ENCODE measurements at places on chromosomes 5 and 9.

DNA sequence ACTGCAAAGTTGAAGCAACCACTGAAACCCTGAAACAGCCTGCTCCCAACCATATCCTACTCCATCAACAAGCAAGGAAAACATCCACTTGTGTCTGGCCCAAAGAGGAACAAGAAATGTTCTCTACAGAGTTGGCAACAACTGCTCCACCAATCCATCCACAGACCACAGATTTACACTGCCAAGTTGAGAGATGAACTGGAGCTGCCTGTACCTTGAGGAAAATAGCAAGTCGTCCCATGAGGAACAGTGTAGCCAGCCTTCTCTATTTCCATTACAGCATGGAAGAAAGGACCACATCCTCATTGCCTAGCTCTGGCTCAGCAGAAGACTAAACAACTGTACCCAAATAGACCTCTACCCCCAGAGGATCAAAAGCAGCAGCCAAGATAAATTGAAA lies 60.4 kb downstream of the DEPDC1B start:
- ATAC-seq: no peak

DNA sequence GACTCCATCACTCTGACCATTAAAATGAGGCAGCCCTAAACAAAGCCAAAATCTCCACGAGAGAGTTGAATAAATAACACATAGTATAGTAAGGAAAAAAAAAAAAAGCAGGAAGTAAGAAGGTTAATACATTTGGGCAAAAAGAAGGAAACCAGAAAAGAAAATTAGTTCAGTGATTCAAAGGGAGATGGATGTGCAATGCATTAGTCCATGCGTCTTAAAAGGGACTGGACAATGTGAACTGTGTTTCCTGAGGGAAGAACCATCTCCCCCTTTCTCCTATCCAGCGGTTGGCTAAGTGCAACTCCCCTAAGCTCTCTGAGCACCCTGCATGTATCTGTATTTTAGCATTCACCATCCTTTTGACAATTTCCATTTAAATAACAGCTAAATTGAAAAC lies 1.4 kb downstream of the ANKRA2 start:
- ATAC-seq: peak; percentile 10

- no peak for ATAC-seq
These were observed 219.7 kb downstream of the ADCY2 start for GRCh38 chr5:7615566-7616061.

DNA sequence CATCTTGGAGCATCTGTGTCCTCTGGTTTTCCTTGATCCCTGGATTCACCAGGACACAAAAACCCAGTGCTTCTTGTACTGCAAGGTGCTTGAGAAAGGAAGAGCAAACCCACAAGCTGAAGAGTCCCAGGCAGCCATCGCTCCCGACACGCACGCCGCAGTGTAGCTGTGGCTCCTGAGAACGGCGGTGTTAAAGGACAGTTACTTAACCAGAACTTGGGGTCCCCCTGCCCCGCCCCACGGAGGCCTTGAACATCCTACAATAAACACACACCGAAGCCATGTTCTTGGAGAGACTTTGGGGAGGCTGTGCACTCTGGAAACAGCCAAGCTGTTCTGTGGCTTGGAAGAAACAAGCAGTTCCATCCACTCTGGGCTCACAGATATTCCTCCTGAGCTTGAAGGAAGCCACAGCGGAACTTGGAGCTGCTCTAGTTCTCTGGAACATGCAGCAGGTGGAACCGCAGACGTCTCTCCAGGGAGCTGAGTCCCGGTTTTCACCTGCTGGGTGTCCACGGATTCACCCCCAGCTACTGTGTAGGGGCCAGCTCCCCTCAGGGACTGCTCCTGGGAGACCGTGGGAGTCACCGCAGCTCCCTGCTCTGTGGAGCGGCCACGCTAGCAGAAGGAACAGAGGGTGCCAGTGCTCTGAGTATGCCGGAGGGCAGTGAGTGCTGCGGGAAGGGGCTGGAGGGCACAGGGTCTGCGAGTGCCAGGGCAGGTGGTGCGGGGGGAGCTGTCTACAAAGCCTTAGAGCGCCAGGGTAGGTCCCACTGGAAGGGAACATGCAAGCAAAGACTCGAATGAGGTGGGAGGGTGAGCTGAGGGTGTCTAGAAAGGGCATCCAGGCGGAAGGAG lies 107.3 kb downstream of the ADAMTS2 start:
- no peak for ATAC-seq

- no peak for ATAC-seq
These were observed 1066.1 kb downstream of the NR2F1-AS1 start for GRCh38 chr5:92514896-92515295.

DNA sequence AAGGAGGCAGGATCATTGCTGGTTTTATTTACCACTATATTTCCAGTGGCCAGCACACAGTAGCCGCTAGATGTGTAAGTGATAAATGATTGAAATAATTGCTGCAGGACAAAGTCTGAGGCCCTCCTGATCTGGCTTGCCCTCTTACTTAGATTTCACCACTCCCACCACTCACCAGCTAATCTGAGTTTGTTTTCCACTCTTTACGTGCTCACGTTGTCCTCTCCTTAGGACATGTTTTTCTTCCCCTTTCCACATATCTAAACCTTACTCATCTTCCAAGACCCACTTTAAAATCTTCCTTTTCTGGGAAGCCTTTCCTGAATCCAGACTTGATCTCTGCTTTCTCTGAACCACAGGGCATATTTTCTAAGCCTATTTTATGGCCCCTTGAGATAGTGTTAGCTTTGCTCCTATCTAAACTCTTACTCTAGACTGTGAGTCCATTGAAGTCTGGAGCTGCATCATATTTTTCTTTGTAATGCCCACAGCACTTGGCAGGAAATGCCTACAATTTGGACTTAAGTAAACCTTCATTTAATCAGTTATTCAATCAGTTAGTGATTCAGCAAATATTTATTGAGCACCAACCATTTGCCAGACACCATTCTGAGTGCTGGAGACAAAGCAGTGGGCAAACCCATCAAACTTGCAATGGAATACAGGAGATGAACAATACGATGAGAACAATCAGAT lies 2.4 kb downstream of the TLR4 start:
- ATAC-seq: no peak

DNA sequence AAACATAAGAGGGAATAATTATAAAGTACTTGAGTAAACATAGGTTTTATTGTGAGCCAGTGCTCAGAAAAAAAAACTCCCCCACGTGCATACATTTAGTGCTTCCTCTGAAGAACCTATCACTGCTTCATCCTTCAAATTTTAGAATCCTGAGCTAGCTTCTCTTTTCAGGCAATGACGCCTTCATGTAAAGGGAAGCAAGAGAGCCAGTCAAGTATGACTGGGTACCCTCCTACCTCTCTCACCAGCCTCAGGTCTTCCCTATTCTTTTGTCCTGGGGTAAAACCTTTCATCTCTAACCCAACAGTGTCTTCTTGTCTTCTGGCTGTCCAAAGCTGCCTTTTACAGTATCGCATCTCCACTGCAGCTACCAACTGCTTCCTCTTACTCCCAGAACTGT lies 32.0 kb downstream of the PLPP1 start:
- ATAC-seq: no peak

GRCh38 chr9:104907278-104907951 lies 20.5 kb downstream of the ABCA1 start:
- peak; percentile 82 for ATAC-seq

DNA sequence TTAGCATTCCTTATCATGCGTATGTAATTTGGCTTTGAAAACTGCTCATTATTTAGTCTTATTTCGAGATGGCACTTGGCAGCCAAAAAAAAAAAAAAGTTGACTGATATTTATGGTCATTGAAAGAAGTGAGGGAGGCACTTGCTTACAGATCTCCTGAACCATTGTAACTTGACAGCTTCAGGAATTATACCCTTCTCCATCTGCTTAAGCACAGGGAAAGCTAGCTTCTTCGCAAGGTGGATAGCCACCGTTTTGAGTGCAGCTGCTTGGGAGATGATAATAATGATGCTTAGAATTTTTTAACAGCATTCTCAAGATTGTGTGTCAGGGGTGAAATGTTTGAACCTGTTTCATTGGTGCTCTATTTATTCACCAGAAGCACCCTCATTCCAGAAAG lies 116.1 kb downstream of the GIN1 start:
- no peak for ATAC-seq

DNA sequence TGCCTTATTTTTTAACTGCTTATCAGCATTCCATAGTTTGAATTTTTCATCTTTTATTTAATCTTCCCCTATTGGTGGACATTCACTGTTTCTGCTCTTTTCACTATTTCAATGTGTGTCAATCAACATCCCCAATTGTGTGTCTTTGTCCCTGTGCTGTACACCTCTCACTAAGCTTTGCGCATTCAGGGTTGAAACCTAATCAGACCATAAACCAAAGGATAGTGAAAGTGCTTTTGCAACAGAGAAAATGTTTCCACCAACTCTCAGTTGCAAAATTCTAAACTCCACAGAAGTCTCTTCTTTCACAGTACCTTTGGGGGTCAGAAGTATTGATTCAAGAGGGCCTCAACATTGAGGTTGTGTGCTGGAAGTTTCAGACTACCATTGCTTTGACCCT lies 127.1 kb upstream of the SAP30L start:
- no peak for ATAC-seq

GRCh38 chr5:170597109-170597751 lies 93.4 kb downstream of the KCNIP1 start:
- peak; percentile 88 for ATAC-seq

- peak; percentile 14 for ATAC-seq
These were observed 62.5 kb upstream of the ITGA1 start for GRCh38 chr5:52725065-52725746.

DNA sequence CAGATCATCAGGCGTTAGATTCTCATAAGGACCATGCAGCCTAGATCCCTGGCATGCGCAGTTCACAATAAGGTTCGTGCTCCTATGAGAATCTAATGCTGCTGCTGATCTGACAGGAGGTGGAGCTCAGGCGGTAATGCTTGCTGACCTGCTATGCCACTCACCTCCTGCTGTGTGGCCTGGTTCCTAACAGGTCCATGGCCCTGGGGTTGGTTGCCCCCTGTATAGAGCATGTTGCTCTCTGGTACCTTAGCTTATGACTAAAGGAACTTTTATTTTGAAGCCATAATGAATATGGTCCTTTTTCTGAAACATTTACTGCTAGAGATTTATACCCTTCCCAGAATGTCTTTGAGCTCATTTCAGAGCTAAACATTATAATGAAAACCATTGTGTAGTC lies 3.1 kb downstream of the MAN2A1 start:
- ATAC-seq: no peak

DNA sequence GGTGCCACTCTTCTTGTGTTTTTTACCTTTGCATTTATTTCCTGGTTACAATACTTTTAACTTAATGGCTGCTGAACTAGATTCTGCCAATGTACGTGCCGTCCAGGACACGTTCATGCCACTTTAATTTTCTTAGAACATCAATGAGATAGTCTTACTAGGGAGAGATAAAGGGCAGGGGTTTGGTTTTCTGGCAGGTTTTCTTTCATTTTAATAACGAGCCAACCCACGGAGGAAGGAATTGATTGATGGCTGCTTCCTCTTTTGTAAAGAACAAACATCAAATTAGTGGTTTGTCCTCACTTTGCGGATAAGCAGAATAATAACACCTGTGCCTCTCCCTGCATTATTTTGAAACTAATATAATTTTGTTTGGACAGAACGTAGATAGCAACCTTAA lies 135.7 kb downstream of the DOCK8 start:
- no peak for ATAC-seq

DNA sequence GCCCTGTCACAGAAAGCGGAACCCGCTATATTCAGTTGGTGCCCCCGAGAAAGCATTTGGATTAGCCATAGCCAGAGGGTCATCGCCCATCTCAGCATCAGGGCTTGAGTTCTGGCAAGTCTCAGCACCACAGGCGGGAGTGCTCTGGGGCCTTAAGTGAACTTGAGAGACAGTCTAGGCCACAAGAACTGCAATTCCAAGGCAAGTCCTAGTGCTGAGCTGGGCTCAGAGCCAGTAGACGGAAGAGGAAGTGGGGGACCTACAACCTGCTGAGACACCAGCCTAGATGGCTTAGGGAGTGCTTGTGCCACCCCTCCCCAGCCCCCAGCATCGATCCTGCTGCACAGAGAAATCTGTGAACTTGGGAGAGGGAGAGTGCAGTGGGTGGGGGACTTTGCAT lies 594.9 kb downstream of the CCDC171 start:
- ATAC-seq: peak; percentile 18

DNA sequence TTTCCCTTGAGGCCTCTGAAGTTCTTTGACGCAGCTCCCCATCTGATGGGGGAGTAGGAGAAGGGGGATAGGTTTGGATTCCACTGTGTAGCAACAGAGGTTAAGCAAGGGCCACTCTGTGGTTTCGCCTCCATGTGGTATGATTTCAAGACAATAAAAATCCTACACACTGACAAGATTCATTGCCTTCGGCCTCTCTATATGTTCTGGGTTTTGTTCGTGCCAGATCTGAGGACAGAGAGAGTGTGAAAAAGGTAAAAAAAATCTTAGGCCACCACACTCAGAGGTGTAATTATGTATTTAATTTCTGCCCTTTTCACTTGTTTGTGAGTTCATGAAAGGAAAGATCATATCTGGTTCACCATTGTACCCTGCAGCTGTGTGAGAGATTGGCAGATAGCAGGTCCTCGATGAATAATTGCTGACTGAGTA lies 715.2 kb upstream of the ZNF608 start:
- ATAC-seq: no peak

DNA sequence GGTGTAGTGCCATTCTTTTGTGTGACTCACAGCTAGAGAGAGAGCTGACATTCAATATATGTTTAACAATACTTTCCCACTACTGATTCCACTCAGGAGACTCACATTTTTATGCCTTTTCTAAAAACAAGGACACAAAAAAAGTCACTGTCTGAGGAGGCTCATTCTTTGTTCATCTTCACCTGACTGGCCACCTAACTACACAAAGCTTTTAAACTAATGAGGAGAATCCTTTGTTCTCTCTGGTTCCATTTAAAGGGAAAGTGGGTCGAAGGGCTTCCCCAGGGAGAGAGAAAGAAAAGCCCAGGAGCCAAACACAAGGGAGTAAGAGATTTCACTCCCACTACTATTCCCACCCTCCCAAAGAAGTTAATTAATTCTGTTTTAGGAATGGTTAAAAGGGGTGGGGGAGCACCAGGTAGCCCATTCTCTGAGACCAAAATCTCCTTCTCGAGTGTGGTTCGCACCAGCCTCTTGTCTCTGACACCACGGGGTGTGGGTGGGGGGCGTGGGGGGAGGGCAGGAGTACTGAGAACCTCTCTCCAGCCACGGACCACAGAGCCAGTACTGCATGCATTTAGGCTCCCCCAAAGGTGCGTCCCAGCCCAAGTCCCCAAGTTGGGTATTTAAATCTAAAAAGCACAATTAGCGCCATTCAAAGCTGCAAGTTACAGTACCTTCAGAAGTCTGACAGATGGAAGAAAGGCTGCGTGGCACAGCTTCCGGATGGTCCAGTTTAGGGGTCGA lies 747 bp downstream of the TRPM3 start:
- ATAC-seq: no peak

DNA sequence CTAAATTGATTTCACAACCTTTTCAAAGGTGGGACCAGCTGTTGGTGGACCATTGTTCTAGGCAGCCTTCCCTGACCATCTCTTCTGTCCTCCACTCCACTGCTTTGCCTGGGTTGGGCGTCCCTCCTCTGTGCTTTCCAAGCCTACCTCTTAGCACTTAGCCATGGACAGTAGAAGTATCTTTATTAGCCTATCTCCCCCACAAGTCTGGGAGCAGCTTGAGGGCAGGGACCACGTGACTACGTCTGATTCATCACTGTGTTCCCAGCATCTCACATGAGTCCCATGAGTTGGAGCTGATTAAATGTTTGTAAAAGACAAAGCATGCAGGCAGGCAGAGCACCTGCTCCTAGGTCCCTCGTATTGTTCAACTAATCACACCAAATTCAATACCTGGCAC lies 20.9 kb downstream of the MORN5 start:
- peak; percentile 79 for ATAC-seq

Measured in SK-N-SH treated with all-trans-retinoic acid at 6 μM for 48 hours (cell line).